ENCODE measurements at places on chromosomes 11 and 22. TPM values are rescaled to one million over a fixed set of nuclear protein-coding genes. Genes with fewer than 3 reads are reported as not detected.

GRCh38 chr11:3086671-3087150 is 29.5 kb upstream of the CARS1 start:
- peaks cover 3% of the 10 kb centered on the region for H3K4me1 ChIP-seq

DNA sequence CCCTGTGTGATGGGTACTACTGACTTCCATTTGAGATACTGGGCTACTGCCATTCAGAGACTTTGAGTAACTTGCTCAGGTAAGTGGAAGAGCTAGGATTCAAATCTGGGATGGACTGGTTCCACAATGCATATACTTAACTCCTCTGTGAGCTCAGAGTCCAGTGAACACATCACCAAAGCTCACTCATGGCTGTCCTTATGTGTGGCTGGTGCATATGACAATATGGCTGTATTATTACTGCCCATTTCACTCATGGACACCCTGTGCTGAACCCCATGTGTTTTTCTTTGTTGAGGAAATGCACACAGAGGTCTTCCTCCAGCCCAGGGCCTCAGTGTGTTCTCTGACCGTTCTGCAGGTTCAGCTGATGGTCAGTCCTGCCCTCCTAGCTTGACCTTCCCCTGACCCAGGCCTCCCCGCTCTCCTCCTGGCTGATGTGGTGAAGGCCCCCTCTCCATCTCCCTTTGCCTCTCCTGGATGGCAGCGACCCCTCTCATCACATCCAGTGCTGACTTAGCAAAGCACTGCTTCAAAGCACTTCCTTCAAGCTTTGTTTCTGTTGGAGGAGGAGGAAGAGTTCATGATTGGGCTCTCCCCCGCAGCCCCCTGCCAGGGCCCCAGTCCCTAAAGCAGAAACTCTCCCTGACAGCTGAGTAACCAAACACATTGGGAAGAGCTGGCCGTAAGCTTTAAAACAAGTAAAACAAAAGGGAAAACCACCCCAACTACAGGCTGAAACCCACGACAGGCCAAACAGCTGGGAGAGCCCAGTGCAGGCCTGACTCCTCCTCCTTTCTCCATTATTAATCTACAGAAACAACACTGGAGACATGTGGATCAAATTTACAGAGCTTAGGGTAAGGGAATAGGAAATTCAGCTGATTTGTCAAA is 101.2 kb downstream of the NAT10 start:
- no peak for DNase-seq
- no peaks in the 10 kb centered on the region for H3K36me3 ChIP-seq

- H3K27me3 ChIP-seq = no peaks in the 10 kb centered on the region
- no peak overlapping the region for H3K27ac ChIP-seq
- H3K4me3 ChIP-seq = no peak overlapping the region
Measured at GRCh38 chr11:1639102-1639620, 9.6 kb downstream of the KRTAP5-5 start.

ST13 gene
- 194 TPM for total RNA-seq

DNA sequence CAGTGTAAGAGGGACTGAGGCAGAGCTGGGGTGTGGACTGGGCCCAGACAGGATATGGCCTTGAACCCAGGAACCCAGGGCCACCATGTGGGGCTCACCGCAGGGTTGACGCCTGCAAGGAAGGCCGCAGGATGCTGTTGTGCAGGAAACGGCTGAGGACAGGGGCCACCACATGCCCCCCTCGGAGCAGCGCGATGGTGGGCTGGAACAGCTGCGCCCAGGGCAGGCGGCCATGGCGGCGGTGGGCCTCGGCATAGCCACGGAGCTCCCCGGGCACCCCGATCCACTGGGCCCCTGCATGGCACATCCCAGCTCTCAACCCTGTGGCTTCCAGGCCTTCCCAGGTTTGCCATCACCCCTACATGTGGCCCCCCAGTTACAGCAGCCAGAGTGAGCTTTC is 12.2 kb downstream of the GGT5 start:
- no peak for DNase-seq
- no peak overlapping the region for H3K4me3 ChIP-seq
- H3K36me3 ChIP-seq = no peaks in the 10 kb centered on the region
- H3K27me3 ChIP-seq = no peaks in the 10 kb centered on the region

- DNase-seq = no peak
- H3K27ac ChIP-seq = no peak overlapping the region
- peaks cover 69% of the 10 kb centered on the region for H3K27me3 ChIP-seq
- H3K4me1 ChIP-seq = peaks cover 22% of the 10 kb centered on the region
Measured at GRCh38 chr11:70076461-70076931, 1.6 kb upstream of the ANO1 start.

C2CD2L gene
- total RNA-seq = 12.6 TPM

GRCh38 chr11:95451261-95451660 is 220.3 kb upstream of the SESN3 start:
- H3K36me3 ChIP-seq = no peaks in the 10 kb centered on the region
- H3K27me3 ChIP-seq = no peaks in the 10 kb centered on the region
- H3K4me1 ChIP-seq = peaks cover 9% of the 10 kb centered on the region
- DNase-seq = no peak
- H3K27ac ChIP-seq = no peak overlapping the region
- H3K4me3 ChIP-seq = no peak overlapping the region

All from spinal cord (tissue), 10 donors.